ENCODE measurements at places on chromosomes 13 and 19. TPM values are rescaled to one million over a fixed set of nuclear protein-coding genes. Genes with fewer than 3 reads are reported as not detected.

DNA sequence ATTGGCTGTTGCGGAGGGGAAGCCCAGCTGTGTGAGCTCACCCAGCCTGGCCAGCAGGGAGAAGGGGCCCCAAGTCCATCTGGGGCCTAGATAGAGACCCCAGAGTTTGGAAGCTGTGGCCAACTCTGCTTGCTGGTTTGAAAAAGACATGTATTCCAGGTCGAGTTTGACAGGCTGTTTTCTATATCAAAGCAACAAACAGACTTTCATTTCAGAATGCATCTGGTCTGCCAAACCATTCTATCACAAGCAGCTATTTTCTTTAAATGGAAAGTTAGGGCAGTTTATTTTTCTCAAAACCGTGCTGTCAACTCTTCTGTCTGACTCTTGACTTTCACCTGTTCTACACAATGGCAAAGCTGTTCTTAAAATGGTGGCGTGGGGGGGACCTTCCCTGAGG is 185.8 kb downstream of the DCLK1 start:
- DNase-seq = no peak

GRCh38 chr13:98187965-98188261 is 10.8 kb upstream of the RNF113B start:
- no peak for DNase-seq

The CGB1 gene
- total RNA-seq = not detected

- no peak for DNase-seq
Measured at GRCh38 chr19:39083599-39083982, 577 bp upstream of the ACP7 start.

- DNase-seq = no peak
Measured at GRCh38 chr13:113432506-113433270, 20.6 kb downstream of the ADPRHL1 start.

GRCh38 chr13:24899601-24900000 is 135.6 kb downstream of the RNF17 start:
- no peak for DNase-seq

DNA sequence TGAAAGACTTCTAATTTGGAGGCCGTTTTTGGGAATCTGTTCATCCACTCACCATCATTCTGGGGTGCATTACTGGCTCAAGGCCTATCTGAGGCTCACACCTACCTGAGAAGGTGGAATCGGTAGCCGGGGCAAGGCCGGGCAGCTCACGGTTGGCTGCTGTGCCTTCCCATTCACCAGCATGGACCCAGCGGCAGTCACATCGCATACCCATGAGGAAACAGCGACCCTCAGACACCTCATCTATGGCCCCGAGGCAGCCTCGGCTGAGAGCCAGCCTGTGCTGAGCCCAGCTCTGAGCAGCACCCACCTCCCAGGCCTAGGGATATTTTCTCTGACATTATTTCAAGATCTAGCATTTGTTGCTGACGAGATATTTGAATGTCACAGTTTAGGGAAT is 130.5 kb downstream of the ATP11A start:
- DNase-seq = no peak

The REEP6 gene
- 0.97 TPM for total RNA-seq

DNA sequence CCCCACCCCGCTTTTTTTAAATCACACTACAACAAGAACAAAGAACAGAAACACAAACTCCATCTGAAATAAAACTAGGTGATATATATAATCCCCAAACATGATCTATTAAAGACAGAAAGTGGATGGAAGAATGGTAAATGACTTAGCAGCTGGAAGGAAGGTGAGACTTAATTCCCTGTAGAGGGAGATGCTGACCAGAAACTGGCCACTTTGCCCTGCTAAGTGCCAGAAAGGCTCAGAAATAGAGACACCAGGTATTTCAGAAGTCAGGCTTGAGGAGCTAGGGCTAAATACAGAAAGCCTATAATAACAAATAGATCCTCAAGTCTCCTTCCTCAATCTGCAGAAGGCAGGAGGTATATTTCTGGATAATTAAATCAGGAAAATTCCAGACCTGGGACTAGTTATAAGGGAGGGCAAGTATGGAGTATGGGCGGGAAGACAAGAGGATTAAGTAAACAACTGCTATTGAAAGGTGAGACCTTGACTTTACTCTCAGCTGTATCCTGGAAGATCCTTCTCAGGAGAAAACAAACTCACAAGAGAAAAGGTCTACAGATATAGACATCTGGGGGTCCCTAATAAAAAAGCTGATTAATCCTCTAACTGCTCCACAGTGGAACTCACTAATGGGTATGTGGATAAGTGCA is 32.2 kb downstream of the MTRF1 start:
- no peak for DNase-seq

Data from fibroblast of villous mesenchyme (primary cell).